AG20443 (cell line): ENCODE measurements at places on chromosomes 3 and 15.

- no peak for DNase-seq
Observed at GRCh38 chr3:1172644-1173043, 79.8 kb downstream of the CNTN6 start.

GRCh38 chr3:127164615-127165014 is 28.3 kb upstream of the PRR23E start:
- DNase-seq, result no peak

GRCh38 chr3:11386465-11387113 is 114.4 kb downstream of the ATG7 start:
- no peak for DNase-seq

DNA sequence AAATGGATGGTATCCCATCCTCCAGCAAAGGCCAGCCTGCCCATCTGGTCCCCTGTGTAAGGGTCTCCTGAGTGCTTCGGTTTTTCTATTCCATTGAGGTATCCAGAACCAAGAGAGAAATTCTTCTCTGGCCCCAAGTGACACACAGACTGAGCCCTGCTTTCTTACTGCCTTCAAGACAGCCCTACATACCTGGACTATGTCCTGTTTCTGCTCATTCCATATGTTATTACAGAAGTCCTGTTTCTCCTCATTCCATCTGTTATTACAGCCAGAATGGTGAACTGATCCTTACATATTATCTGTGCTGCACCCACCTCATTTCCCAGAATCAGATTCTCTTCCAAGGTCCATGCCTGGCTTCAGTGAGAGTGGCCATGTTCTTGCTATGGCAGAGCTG is 115.2 kb downstream of the DCLK3 start:
- DNase-seq, result no peak

- DNase-seq, result no peak
Observed at GRCh38 chr3:59611649-59612443, 562.0 kb upstream of the CFAP20DC start.

- peak; percentile 21 for DNase-seq
Observed at GRCh38 chr3:57864853-57865252, 108.7 kb downstream of the SLMAP start.

DNA sequence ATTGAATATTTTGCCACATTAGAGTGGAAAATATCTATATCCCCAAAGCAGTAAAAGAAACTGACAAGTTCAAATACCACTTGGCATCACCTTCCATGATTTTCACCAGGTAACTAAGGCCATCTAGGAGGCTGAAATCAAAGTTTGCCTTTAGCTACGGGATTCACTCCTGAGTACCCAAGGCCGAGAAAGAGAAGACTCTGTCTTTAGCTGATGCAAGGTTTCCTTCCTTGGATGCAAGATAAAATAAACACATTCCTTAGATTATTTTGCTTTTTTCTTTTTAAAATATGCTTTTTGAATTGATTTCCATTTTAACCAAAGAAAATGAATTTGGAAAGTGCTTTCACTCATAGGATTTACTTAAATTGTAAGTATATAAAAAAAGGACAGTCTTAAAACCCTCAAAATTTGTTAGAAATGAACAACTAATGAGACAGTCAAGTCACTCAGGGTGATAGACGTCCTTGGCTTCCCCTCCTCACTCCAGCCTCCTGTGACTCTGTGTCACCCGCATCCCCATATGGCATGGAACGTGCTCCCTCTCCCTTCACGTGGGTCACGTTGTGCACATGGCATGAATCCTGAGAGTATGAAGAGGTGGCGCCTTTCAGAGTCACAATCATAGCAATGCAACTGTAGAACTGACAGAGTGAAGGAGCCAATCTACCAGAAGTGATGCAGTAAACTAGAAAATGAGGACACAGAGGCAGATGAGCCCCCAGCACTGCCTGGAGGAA is 148.4 kb downstream of the RTP4 start:
- no peak for DNase-seq

- DNase-seq, result no peak
Observed at GRCh38 chr15:78637776-78638435, 3.1 kb downstream of the CHRNB4 start.

DNA sequence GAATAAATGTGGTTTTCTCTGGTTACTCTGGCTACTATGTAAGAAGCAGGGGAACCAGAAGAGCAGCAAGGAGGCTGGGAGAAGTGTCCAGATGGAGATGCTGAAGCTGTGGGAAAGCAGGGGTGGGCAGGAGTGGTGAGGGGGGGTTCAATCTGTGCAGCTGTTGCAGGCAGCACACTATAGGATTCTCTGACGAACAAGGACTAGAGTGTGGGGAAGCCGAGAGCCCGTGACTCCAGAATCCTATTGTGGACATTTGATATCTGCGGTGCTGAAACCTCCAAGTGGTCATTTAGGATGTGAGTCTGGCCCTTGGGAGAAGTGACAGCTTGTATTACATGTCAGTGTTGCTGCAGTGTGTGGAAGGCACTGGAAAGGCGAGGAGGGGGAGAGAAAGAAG is 60.5 kb downstream of the GABRB3 start:
- no peak for DNase-seq

DNA sequence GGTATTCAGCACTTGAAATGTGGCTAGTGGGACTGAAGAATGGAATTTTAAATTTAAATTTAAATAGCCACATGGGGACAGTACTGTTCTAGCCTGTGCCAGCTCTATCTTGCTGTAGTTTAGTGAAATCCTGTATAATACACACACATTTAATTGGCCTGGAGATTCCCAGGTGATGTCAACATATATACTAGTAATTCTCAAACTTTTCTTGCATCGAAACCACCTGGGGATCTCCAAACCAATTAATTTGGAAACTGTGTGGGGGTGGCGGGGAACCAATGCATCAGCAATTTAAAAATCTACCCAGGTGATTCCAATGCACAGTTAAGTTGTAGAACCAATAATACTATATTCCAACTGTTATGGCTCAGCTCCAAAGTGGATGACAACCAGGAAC is 228.9 kb upstream of the MRPL3 start:
- no peak for DNase-seq

DNA sequence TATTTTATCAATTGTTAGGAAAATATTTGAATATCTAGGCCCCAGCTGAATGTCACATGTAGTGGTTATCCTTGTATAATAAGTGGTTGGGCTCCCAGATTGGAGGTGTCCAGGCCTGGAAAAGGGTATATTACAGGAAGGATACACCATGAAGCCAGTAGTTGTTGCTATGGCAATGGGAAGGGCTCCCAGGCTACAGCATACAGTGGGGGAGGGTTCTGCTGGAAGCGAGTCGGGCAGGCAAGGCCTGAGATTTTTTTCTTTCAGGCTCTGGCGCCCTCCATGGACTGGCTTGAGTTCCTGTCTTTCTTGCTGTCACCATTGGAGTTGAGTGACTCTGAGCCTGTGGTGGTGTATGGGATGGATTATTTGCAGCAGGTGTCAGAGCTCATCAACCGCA is 8.9 kb downstream of the ECE2 start:
- DNase-seq, result peak; percentile 87

DNA sequence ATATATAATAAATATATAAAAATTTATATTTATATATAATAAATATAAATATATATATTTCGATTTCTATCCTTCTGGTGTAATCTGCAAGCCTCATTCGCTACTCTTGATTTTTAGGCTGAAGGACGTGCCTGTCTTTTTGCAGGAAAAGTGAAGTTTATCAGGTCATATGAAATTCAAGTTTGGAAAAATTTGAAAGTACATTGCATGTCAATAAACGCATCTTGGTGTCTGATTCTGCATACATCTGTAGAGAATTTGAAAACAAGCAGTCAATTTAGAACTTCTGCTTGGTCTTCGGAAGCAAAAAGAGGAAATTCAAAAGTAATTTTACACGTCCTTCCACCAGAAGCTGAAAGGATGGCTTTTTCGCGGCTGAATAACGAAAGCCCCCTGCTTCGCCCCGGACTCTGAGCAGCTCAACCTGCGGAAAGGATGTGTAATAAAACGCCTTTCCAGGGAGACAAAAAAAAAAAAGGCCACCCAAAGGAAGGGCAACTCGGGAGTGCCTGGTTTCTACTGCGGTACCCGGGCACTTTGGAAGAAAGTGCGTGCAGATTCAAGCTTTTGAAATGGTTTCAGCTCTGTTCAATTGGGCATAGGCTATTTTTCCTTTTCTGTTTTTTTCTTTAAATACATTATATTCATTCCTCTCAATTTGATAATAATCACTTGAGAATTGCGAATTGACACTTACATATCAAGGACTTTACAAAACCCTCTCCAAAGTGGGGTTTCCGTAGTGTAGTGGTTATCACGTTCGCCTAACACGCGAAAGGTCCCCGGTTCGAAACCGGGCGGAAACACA is 1.5 kb upstream of the MYNN start:
- peak; percentile 28 for DNase-seq

DNA sequence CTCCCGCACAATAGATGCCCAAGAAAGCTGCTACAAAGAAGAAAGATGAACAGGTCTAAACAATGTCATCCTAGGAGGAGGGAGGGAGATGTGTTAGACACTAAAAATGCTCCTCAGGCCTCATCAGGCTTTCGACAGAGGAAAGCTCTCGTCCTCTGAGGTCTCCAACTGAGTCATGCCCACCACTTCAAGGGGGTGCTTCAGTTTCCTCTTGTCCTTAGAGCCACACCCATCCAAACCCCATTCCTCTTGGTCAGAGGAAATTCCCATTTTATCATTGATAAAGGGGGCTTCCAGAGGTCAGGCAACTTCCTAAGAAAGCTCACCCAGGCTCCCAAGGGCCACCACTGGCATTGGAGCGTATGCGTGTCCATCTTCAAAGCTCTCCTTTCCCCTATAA is 50.1 kb downstream of the HEG1 start:
- no peak for DNase-seq

- no peak for DNase-seq
Observed at GRCh38 chr3:114823061-114823460, 324.0 kb downstream of the ZBTB20 start.

GRCh38 chr15:58292751-58293175 is 139.0 kb upstream of the LIPC start:
- DNase-seq, result no peak

GRCh38 chr3:65669163-65669875 is 369.4 kb downstream of the MAGI1 start:
- DNase-seq, result no peak

- DNase-seq, result peak; percentile 16
Observed at GRCh38 chr3:93989241-93989640, 9.3 kb downstream of the ARL13B start.

- no peak for DNase-seq
Observed at GRCh38 chr15:68518046-68518445, 60.7 kb upstream of the CORO2B start.

- no peak for DNase-seq
Observed at GRCh38 chr3:62265528-62265927, 107.8 kb downstream of the FEZF2 start.

GRCh38 chr3:15266510-15267376 is 60.7 kb downstream of the CAPN7 start:
- DNase-seq, result no peak

GRCh38 chr3:21294768-21295167 is 456.2 kb downstream of the ZNF385D start:
- DNase-seq, result peak; percentile 49

GRCh38 chr3:49636883-49637609 is 37.1 kb upstream of the APEH start:
- DNase-seq, result no peak

DNA sequence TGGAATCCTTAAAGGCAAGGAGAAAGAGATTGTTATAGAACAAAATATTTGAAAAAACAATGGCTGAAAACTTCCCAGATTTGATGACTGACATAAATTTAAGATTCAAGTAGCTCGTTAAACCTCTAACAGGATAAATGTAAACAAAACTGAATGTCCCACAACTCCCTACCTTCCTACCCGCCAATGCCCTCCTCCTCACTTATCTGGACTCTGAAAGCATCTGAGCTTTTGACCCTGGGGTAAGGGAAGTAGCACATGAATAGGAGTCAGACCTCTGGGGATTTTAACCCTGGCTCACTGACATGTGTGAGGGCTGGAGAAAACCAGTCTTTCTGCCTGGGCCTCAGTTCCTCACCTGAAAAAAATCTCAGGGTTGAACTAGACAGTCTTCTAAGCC is 26.9 kb downstream of the CYP19A1 start:
- DNase-seq, result no peak

- no peak for DNase-seq
Observed at GRCh38 chr3:60065227-60065868, 1015.5 kb upstream of the CFAP20DC start.

- DNase-seq, result peak; percentile 37
Observed at GRCh38 chr15:52527911-52528563, 643 bp downstream of the MYO5A start.

DNA sequence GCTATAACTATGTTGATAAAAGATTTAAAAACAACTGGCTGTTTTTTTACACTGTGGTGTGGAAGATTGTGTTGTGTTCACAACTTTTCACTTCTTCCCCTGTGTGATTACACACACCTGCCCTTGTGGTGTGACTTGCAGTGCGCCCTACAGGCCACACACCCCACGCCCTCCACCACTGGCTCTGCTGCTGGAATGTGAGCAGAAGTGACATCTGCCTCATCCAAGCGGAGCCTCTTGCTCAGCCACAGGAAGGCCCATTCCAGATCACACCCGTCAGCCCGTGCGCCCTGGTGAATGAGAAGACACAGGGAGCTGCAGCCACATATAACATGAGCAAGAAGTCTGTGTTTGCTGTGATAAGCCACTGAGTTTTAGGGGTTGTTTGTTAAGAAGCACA is 7.0 kb downstream of the CCR2 start:
- no peak for DNase-seq

GRCh38 chr3:53544357-53544756 is 49.9 kb downstream of the CACNA1D start:
- DNase-seq, result no peak

DNA sequence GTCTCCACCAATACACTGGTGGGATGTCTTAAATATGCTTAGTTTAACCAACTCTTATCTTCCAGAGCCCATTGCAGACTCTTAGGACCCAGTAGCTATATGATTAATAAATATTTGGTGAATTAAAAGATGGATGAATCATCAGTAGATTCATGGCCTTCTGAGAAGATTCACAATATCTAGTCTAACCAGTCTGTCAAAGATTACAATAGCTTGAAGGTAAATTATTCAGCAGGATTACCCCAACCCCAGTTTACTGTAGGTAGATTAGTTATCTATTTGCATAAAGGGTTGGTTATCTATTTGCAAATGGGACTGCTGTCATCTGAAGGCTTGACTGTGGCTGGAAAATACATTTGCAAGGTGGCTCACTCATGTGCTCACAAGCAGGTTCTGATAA is 239.4 kb upstream of the THRB start:
- no peak for DNase-seq

DNA sequence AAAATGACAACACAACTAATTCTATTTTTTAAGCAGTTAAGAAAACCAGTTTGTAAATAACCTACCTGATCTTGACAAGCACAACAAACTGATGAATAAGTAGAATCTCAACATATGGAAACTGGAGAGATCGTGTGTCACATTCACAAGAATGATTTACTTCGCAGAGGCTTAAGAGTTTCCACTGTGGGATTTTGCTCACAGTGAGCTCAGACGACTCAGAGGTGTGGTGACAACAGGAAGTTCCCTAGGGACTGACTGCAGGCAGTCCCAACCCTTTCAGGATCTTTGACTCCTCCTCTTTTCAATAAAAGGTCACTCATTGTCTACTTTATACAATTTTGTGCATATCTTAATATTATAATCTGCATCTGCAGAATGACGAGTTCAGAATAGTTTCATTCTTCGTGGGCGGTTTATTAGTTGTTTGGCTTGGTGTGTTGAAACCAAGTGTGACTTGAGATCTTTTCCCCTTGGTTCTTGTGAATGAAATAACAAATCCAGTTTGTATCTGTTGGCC is at the start of gene LIPH:
Gene LIPH (minus strand): TSS at position 231 of the 520 bp plus-strand sequence. CDS start 117 bp downstream, at position 114.
- DNase-seq, result peak; percentile 23

- DNase-seq, result no peak
Observed at GRCh38 chr15:29873947-29874411, 51.7 kb upstream of the TJP1 start.

- peak; percentile 67 for DNase-seq
Observed at GRCh38 chr3:30496066-30496966, 110.1 kb upstream of the TGFBR2 start.

GRCh38 chr15:64749167-64749566 is 26.2 kb downstream of the RBPMS2 start:
- DNase-seq, result peak; percentile 55
